Esophagus muscularis mucosa (tissue), 4 donors: ENCODE measurements at places on chromosomes 4 and X.

- DNase-seq, result no peak
Observed at GRCh38 chr4:76012388-76012801, 5.1 kb upstream of the CXCL9 start.

DNA sequence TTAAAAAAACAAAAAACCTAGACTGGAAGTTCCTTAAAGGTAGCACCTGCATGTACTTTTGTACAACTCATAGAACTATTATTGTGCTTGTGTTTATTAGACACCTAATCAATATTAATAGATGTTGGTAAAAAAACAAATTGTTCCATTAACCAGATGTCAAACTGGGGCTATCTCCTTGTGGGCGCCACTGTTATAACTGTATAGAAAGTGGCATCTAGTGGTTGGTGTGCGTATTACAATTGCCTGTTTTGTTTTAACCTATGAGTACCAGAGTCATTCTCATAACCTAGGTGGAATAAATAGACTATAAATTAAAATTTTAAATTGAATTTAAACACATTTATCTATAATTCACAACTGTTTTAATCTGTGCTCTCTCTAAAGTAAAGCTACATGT is 97.4 kb downstream of the COL4A5 start:
- DNase-seq, result no peak

- no peak for DNase-seq
Observed at GRCh38 chr4:1122505-1122904, 9.1 kb upstream of the RNF212 start.

GRCh38 chr4:184375027-184375426 is 99.3 kb downstream of the IRF2 start:
- no peak for DNase-seq

GRCh38 chr4:653080-653821 is 20.8 kb downstream of the ATP5ME start:
- no peak for DNase-seq

DNA sequence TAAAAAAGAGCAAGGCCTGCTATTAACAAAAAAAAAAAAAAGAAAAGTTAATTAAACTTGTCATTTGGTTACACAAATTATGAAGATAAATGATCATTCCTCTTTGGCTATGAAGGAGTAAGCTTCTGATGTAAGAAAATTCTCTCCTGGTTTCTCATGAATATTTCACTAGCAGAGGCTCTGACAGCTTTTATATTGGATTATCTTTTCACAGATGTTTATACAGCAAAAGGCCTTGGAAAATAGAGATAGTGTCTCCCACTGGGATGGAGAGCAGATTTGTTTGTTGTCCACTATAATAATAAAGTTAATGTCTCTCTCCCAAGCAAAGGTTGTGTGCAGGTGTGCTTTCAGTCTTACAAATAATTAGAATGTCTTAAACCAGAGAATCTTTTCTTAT is 40.7 kb upstream of the PDGFC start:
- no peak for DNase-seq
